GM12865 (cell line): ENCODE measurements at places on chromosomes 2 and 18.

DNA sequence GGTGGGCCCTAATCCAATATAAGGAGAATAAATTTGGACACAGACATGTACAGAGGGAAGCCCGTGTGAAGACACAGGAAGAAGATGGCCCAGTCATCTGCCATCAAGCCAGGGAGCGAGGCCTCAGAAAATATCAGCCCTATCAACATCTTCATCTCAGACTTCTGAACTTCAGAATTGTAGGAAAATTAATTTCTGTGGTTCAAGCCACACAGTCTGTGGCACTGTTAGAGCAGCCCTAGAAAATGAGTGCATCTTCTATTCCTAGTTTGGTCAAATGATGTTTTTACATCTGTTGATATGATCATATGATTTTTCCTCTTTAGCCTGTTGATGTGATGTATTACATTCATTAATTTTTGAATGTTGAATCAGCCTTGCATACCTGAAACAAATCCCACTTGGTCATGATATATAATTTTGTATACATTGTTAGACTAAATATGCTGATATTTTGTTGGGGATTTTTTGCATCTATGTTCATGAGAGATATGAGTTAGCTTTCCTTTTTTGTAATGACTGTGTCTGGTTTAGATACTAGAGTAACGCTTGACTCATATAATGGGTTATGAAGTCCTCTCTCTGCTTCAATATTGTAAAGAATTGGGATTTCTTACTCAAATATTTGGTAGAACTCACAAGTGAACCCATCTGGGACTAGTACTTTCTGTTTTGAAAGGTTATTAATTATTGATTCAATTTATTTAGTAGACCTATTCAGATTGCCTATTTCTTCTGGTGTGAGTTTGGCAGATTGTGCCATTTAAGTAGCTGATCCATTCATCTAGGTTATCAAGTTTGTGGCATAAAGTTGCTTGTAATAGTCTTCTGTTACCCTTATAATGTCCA lies 451.4 kb downstream of the EIPR1 start:
- no peak for DNase-seq

- no peak for DNase-seq
Measured at GRCh38 chr2:69828938-69829255, 563 bp upstream of the GMCL1 start.

DNA sequence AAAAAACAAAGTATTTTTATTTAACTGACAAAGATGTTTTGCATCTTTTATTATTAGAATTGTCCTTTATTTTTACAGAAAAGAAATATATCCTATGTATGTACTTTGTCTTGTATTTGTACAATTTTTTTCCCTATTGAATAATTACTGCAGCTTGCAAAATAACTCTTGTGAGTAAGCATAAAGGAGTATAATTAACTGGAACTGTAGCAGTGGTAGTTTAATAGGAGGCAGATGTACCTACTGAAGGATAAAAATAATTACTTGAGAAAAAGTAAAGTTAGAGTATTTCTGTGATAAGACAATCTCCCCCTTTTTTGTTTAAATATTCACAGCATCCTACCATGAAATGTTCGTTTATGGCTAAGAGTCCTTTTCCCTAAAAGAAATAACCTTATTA lies 34.7 kb downstream of the EHBP1 start:
- DNase-seq: no peak

DNA sequence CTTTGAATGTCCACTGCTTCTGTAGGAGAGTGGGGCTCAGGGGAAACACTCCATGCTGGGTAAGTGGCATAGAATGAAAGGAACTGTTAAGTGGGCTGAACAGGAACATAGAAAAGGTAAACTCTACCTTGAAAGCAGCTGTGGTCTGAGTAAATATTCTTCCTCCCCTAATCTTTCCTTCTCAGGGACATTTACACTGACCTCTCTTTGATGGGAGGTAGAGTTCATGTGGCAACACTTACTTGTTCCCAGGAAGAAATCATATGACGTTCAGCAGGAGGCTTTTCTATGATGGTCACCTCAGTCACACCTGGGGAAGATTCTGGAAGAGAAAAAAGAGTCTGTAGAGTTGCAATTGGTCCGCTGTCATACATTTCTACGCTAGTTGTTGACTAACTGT lies 10.2 kb downstream of the TPGS2 start:
- DNase-seq: no peak
